ENCODE measurements at places on chromosomes 13 and 19.
A peak's percentile ranks its signal among the peaks of the same experiment; 100 is the strongest.

GRCh38 chr13:24495151-24495729, 17.3 kb downstream of the PARP4 start:
- no peaks in the 10 kb centered on the region for H3K27me3 ChIP-seq
- no peak overlapping the region for H3K27ac ChIP-seq
- H3K36me3 ChIP-seq, result peaks cover 52% of the 10 kb centered on the region
- H3K4me1 ChIP-seq, result no peaks in the 10 kb centered on the region
- DNase-seq, result no peak

- no peak overlapping the region for H3K27ac ChIP-seq
- DNase-seq, result no peak
- no peaks in the 10 kb centered on the region for H3K36me3 ChIP-seq
Measured at GRCh38 chr13:51823863-51824262, 19.9 kb upstream of the DHRS12 start.

DNA sequence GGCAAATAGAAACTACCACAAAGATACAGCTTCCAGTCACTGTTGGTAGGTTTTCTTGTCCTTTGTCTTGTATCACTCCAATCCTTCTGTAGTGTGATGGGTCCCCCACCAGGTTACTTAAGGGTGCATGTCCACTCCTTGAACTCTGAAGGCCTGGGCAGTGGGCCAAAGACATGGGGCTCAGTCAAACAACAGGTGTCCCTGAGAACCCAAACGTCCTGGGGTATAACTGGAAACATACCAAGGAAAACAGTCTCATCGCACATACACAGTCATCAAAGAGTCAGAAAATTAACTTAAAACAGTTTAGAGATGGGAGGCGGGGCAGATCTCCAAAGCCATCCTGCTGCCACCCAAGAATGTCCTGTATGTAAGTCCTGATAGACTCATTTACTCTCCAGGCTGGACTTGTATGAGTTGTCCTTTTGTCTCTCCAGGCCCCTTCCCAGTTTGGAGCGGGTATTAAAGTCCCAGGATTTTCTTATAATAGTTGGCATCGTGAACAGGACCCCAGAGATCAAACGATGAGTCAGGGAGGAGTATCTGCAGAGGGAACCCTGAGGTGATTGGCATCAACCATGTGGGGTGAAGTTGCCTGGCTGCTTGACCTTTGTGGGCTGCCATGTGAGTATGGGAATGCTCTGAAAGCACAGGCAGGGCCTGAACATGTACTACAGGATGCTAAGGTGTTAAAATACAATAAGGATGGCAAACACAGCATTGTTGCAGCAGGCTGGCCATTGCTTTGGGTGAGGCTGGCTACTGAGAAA, 613.2 kb upstream of the KLF12 start:
- no peak overlapping the region for H3K4me3 ChIP-seq
- H3K27ac ChIP-seq, result no peak overlapping the region
- H3K36me3 ChIP-seq, result no peaks in the 10 kb centered on the region
- DNase-seq, result no peak
- no peaks in the 10 kb centered on the region for H3K27me3 ChIP-seq

DNA sequence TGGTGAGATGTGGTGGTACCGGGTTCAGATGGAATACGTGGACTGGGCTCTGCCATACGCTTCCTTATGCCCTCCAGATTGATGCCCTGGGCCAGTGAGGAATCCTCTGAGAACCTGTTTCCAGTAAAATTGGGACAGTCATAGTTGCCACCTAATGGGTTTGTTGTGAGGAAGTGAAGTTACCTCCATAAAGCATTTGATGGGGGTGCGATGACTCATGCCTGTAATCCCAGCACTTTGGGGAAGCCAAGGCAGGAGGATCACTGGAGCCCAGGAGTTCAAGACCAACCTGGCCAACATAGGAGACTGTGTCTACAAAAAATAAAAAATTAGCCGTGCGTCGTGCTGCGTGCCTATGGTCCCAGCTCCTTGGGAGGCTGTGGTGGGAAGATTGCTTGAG, 4.8 kb downstream of the SNRPA start:
- peaks cover 27% of the 10 kb centered on the region for H3K36me3 ChIP-seq
- H3K4me3 ChIP-seq, result peak overlapping the region; percentile 26
- H3K27me3 ChIP-seq, result no peaks in the 10 kb centered on the region
- no peak overlapping the region for H3K27ac ChIP-seq
- no peak for DNase-seq

DNA sequence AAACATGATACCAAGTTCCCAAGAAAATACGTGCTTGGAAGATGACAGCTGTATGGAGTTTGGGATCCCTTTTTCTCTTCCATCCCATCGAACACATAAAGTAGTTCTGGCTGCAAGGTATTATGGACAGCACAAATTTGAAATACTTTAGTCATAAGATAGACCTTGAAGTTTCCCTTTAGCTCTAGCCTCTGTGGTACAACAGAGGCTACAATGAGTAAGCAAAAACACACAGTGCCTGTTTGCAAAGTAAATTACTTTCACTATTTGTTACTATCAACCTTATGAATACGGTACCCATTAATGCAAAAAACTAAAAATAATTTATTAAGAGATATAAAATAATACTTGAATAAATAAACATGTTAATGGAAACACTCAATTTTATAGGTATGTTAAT, 21.0 kb upstream of the LRCH1 start:
- H3K4me1 ChIP-seq, result no peaks in the 10 kb centered on the region
- H3K27me3 ChIP-seq, result no peaks in the 10 kb centered on the region

GRCh38 chr13:35598790-35599369, 122.4 kb upstream of the MAB21L1 start:
- DNase-seq, result no peak
- H3K36me3 ChIP-seq, result no peaks in the 10 kb centered on the region
- H3K27ac ChIP-seq, result no peak overlapping the region
- H3K27me3 ChIP-seq, result no peaks in the 10 kb centered on the region

GRCh38 chr19:27935669-27936068, 1277.3 kb downstream of the UQCRFS1 start:
- no peak overlapping the region for H3K27ac ChIP-seq
- H3K4me1 ChIP-seq, result no peaks in the 10 kb centered on the region
- H3K4me3 ChIP-seq, result no peak overlapping the region
- no peaks in the 10 kb centered on the region for H3K36me3 ChIP-seq
- DNase-seq, result no peak

GRCh38 chr13:27487776-27488175, 37.4 kb upstream of the MTIF3 start:
- no peaks in the 10 kb centered on the region for H3K36me3 ChIP-seq
- H3K27me3 ChIP-seq, result no peaks in the 10 kb centered on the region
- no peaks in the 10 kb centered on the region for H3K4me1 ChIP-seq
- no peak overlapping the region for H3K27ac ChIP-seq

- no peaks in the 10 kb centered on the region for H3K4me1 ChIP-seq
- H3K36me3 ChIP-seq, result no peaks in the 10 kb centered on the region
- no peak for DNase-seq
Measured at GRCh38 chr13:106090001-106090400, 445.5 kb downstream of the EFNB2 start.

- no peaks in the 10 kb centered on the region for H3K36me3 ChIP-seq
- DNase-seq, result no peak
- no peak overlapping the region for H3K4me3 ChIP-seq
- no peak overlapping the region for H3K27ac ChIP-seq
- no peaks in the 10 kb centered on the region for H3K27me3 ChIP-seq
- no peaks in the 10 kb centered on the region for H3K4me1 ChIP-seq
Measured at GRCh38 chr19:38071647-38072046, 152.4 kb downstream of the DPF1 start.

DNA sequence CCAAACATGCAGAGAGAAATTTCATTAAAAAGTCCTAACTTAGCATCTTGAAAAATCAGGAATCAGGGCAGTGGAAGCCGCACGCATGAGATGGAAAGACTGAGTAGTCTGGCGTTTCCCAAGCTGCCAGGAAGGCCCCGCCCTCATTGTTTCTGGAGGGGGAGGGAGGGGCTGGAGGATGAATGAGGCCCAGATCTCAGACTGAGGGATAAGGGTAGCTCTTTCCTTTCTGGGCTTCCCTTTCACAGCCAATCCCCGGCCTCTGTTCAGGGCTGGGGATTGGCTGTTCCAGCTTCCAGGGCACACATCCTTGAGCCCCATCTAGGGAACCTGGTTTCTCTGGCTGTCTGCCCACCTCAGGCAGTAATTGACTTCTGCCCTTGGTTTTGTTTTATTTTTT, 7.3 kb downstream of the C19orf53 start:
- H3K36me3 ChIP-seq, result peaks cover 19% of the 10 kb centered on the region
- peaks cover 15% of the 10 kb centered on the region for H3K4me1 ChIP-seq
- no peaks in the 10 kb centered on the region for H3K27me3 ChIP-seq
- H3K4me3 ChIP-seq, result no peak overlapping the region
- no peak for DNase-seq
- H3K27ac ChIP-seq, result no peak overlapping the region

DNA sequence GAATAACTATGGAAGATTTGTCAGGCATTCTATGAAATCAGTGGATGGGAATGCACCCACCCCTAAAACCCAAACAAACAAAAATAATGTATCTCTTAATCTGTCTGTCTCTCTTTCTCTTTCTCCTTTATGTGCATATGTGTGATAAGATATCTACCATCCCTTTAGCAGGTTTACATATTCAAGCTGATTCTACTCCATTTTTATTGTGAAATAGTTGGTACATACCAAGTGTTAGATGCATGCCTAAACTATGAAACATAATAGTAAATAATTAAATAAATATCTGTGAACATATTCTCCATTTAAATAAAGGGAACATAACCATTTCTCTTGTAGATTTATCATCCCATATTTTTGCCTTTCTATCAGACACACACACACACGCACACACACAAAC, 121.8 kb upstream of the PCDH9 start:
- H3K4me1 ChIP-seq, result no peaks in the 10 kb centered on the region
- H3K4me3 ChIP-seq, result no peak overlapping the region
- H3K27me3 ChIP-seq, result no peaks in the 10 kb centered on the region
- DNase-seq, result no peak
- no peak overlapping the region for H3K27ac ChIP-seq

GRCh38 chr13:85266771-85267170, 532.4 kb downstream of the SLITRK6 start:
- H3K27me3 ChIP-seq, result no peaks in the 10 kb centered on the region
- no peak overlapping the region for H3K4me3 ChIP-seq
- H3K27ac ChIP-seq, result no peak overlapping the region
- DNase-seq, result no peak
- no peaks in the 10 kb centered on the region for H3K4me1 ChIP-seq

- H3K36me3 ChIP-seq, result no peaks in the 10 kb centered on the region
- no peak for DNase-seq
- no peak overlapping the region for H3K27ac ChIP-seq
- H3K27me3 ChIP-seq, result no peaks in the 10 kb centered on the region
- no peaks in the 10 kb centered on the region for H3K4me1 ChIP-seq
Measured at GRCh38 chr13:23458989-23459388, 25.5 kb upstream of the SACS start.

DNA sequence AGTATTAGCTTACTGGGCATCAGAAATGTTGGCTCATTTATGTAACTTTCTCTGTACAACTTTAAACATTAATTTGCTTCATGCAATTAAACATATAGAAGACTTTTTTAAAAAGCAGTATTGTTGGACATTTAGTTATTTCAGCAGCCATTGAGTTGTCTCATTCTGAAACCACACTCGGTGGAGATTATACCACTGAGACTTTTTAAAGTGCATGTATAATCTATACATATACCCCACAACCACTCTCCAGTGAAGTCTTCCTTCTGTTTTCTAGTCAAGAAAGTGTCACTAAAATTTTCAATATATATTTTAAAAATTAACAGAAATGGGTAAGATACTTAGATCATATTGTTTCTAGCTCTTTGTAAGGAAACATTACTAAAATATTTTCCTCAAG, 15.5 kb downstream of the SETDB2 start:
- no peak overlapping the region for H3K4me3 ChIP-seq
- DNase-seq, result no peak
- no peaks in the 10 kb centered on the region for H3K27me3 ChIP-seq
- H3K4me1 ChIP-seq, result peaks cover 2% of the 10 kb centered on the region
- peaks cover 28% of the 10 kb centered on the region for H3K36me3 ChIP-seq
- H3K27ac ChIP-seq, result no peak overlapping the region

GRCh38 chr13:58343076-58343475, 711.5 kb downstream of the PCDH17 start:
- H3K27ac ChIP-seq, result no peak overlapping the region
- no peaks in the 10 kb centered on the region for H3K27me3 ChIP-seq
- H3K36me3 ChIP-seq, result no peaks in the 10 kb centered on the region
- no peaks in the 10 kb centered on the region for H3K4me1 ChIP-seq
- DNase-seq, result no peak

DNA sequence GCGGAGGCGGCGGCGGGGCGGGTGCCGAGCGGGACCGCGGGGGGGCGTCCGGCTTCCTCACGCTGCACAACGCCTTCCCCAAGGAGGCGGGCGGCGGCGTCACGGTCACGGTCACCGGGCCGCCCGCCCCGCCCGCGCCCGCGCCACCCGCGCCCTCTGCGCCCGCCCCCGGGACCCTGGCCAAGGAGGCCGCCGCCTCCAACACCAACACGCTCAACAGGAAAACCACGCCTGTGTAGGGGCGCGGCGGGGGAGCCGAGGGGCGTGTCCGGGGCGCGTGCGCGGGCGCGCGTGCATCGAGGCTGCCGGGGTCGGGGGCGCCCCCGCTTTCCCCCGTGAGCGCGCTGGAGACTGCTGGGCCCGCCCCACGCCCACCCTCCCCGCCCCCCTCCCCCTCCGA, 8.8 kb upstream of the CACNG6 start:
- peaks cover 8% of the 10 kb centered on the region for H3K4me1 ChIP-seq
- no peak overlapping the region for H3K4me3 ChIP-seq
- no peak overlapping the region for H3K27ac ChIP-seq
- H3K27me3 ChIP-seq, result peaks cover 32% of the 10 kb centered on the region

GRCh38 chr13:77715233-77715891, 17.9 kb downstream of the SLAIN1 start:
- no peak overlapping the region for H3K27ac ChIP-seq
- H3K4me3 ChIP-seq, result no peak overlapping the region
- no peaks in the 10 kb centered on the region for H3K27me3 ChIP-seq
- H3K36me3 ChIP-seq, result no peaks in the 10 kb centered on the region

DNA sequence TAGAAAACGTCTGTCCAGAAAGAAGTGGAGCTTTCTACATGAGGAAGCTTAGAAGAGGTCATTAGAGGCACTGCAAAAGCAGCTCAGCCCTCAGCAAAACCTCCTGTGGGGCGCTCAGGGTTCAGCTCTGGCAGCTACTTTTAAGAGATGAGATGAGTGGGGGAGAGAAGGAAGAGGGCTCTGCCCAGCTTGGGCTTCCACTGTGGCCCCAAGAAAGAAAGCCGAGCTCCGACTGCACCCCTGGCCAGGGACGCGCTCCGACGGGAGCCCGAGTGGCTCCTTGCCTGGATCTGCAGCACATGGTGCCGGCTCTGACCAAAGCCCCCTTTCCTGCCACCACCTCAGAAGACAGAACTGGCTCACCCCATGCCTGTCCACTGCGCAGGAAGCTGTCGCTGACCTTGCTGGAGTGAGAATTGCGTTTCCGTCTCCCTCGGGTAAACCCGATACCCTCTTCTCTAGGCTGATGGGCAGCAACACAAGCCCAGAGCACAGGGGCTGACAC, 36.4 kb downstream of the NAXD start:
- no peak overlapping the region for H3K27ac ChIP-seq
- H3K4me1 ChIP-seq, result no peaks in the 10 kb centered on the region
- no peak overlapping the region for H3K4me3 ChIP-seq

GRCh38 chr13:58566176-58566575, 934.6 kb downstream of the PCDH17 start:
- H3K27me3 ChIP-seq, result no peaks in the 10 kb centered on the region
- H3K27ac ChIP-seq, result no peak overlapping the region
- no peaks in the 10 kb centered on the region for H3K4me1 ChIP-seq
- H3K36me3 ChIP-seq, result no peaks in the 10 kb centered on the region
- no peak for DNase-seq

Data from CD8-positive, alpha-beta memory T cell (primary cell).